Activated CD4-positive, alpha-beta T cell treated with anti-CD3 and anti-CD28 coated beads for 24 hours (primary cell): ENCODE measurements at places on chromosomes 6 and 20.
A peak's percentile ranks its signal among the peaks of the same experiment; 100 is the strongest.

- DNase-seq, result no peak
Measured at GRCh38 chr6:105611606-105612005, 208.7 kb upstream of the PREP start.

- peak; percentile 24 for DNase-seq
Measured at GRCh38 chr6:1917626-1918371, 308.1 kb downstream of the FOXC1 start.

DNA sequence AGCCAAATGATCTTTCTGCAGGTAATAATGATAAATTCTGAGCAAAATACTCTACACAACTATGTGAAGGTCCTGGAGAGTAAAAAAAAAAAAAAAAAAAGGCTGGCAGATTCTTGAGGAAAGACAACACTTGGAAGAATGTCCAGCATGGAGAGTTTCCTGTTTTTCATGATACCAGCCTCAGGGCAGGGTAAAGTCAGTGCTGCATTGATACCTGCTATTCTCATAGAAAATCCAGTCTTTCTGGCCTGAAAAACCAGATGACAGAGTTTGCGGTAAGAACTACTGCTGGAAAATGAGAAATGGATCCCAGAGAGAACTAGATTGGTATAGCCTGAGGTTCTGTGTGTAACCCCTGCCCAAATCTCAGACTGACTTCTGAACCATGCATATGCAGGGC is 89.1 kb downstream of the AFG1L start:
- DNase-seq, result no peak

DNA sequence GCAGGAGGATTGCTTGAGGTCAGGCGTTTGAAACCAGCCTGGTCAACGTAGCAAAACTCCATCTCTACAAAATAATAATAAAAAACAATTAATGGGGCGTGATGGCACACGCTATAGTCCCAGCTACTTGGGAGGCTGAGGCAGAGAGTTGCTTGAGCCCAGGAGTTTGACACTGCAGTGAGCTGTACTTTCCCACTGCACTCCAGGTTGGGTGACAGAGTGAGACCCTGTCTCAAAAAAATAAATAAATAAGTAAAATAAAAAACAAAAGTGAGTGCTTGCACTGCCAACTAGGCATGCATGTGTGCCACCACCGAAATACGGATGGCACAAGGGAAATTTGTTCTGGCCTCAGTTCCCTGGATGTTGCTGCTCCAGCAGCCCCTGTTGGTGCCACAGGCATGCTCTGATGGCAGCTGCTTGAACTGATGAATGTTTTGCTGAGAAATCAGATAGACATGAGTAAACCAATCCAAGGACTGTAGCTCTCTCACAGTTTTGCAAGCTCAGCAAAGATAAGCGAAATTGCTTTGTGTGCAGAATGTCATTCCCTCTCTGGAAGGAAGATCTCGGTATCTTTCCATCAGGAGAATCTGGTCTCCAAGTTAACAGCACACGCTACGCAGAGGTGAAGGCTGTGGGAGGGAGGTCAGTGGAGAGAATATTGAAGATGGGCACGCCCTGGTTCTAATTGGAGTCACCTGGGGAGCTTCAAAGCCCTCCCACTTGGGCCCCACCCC is 188.0 kb upstream of the SLC24A3 start:
- no peak for DNase-seq

GRCh38 chr6:44558832-44559251 is 171.3 kb downstream of the CDC5L start:
- no peak for DNase-seq

- no peak for DNase-seq
Measured at GRCh38 chr6:28311139-28311823, 24.7 kb downstream of the ZSCAN31 start.

DNA sequence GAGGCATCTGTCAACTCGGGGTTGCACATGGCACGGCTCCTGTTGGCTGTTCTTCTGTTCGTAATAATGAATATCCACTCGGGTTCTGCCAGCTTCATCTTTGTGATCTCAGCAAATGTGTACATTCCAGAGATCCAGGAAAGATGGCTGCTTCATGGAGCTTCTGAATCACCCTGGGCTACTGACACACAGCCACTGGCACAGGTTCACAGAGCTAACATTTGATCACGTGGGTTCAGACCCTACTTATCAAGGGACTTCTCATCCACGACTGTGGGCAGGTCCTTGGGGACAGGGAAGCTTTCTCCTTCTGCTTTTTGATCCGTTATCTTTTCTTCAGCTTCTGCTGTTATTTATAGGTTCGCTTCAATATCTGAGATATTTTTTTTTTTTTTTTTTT is 18.1 kb downstream of the PPP1R3G start:
- DNase-seq, result no peak

DNA sequence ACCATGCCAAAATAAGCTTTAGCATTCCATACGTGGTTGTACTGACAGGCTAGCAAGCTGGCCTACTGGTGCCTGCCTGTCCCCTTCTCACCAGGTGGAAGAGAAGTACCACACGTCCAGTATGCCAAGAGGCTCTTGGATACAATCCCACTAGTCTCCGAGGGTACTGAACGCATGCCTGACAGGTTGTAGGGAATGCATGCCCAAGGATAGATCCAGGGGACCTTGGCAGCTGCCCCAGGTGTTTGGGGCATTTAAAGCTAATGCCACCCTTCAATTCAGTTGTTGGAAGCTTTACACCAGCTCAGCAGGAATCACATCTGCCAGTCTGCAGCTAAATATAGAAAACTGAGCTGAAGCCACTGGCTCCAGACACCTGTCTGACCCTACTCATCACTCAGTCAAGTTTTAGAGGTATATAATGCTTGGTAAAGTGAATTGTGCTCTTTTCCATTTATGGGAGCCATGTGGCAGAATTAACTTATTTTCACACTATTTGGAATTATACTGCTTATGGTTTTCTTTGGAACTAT is 4.9 kb downstream of the TUBB2B start:
- DNase-seq, result no peak

- DNase-seq, result no peak
Measured at GRCh38 chr20:47713878-47714450, 71.3 kb downstream of the SULF2 start.

- DNase-seq, result no peak
Measured at GRCh38 chr6:151733680-151734320, 73.7 kb upstream of the ESR1 start.

DNA sequence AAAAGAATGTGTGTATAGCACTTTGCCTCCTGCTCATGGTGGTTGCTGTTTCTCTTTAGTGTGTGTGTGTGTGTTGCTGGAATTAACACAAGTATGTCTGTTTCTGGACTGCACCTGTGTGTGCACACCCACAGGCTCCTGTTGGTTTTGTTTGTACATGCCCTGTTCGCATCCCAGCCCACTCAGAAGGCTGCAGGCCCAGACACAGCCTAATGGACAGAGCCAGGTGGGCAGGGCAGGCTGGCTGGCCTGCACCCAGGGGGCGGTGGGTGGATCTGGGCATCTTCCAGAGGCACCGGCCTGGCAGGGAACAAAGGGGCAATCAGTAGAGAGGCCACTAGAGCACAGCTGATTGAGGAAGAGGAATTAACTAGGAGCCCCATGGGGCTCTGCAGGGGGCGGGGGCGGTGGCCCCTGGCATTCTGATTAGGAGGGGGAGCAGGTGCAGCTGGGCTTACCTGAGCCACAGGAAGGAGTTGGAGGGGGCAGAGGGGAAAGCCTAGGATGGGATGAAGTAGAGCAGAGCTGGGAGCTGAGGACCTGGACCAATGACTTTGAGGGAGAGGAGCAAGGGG is 21.9 kb downstream of the CD40 start:
- DNase-seq, result no peak

- DNase-seq, result no peak
Measured at GRCh38 chr20:37378785-37379598, 33.1 kb downstream of the SRC start.

GRCh38 chr6:61887423-61887822 is 398.6 kb downstream of the KHDRBS2 start:
- DNase-seq, result no peak

- DNase-seq, result no peak
Measured at GRCh38 chr6:22658934-22659333, 89.6 kb downstream of the HDGFL1 start.

DNA sequence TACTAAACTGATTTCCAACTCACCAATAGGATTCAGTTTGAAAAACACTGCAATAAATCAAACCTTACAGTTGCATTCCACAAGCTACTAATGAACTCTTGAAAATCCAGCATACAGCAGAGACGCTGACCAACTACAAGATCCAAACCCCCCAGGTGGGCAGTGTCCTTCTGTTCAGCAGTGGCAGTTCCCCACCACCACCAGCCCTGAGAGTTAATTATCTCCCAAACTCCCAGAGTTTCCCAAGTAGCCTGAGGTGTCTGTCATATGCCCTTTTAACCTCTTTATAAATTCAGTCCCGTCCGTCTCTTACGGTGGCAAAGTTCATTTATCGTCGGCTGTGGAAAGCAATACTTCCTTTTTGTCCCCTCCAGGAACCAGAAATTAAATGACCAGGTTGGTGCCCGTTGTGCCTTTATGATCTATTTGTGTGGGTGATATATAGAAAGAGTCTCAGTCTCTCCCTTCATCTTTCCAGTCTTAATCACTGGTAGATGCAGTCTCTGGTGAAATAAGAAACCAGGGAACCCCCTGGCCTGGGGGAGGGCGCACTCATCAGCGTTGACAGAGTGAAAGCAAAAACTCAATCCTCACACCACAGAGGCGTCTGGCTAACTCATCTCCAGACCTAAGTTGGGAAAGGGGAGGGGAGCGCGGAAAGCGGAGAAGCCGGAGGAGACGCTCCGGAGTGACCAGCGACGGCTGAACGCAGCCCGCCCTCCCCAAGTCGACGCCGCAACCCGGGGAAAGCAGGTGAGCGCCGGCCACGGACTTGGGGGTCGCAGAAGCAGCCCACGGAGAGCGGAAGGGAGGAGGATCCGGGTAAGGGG is 717 bp downstream of the MRPL14 start:
- peak; percentile 65 for DNase-seq

GRCh38 chr6:138229663-138230179 is 11.4 kb upstream of the PBOV1 start:
- no peak for DNase-seq

- DNase-seq, result no peak
Measured at GRCh38 chr6:169859401-169859977, 108.1 kb downstream of the ERMARD start.

- DNase-seq, result no peak
Measured at GRCh38 chr20:61749406-61750075, 316.1 kb downstream of the TAF4 start.

DNA sequence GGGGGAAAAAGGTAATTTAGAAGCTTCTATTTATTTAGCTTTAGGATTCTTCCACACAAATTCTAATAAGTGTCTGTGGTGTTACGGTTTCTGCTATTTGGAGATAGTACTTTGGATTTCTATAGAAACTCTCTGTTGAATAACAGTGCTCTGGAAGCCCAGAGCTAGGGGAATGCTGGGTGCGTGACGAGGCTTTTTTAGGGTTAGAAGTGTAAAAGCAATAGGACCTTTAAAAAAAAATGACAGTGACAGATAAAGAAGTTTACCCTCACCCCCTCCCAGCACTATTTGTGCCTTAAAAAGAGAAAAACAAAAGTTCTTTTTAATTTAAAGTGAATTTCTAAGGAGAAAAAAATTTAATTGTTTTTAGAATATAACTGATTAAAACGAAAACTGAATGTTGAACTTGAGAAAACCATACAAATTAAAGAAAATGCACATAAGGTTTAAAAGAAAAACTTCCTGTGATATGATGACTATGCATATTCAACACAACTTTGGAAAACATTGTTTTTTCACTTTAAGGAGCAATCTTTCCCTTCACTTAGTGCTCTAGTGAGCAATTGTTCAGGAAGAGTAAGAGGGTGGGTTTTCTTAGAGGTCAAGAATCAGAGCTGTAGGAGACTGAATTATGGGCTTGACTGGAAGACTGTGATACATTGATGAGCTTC is 89.6 kb upstream of the RIPOR2 start:
- no peak for DNase-seq

GRCh38 chr6:39068391-39068790 is 19.8 kb downstream of the GLP1R start:
- no peak for DNase-seq

DNA sequence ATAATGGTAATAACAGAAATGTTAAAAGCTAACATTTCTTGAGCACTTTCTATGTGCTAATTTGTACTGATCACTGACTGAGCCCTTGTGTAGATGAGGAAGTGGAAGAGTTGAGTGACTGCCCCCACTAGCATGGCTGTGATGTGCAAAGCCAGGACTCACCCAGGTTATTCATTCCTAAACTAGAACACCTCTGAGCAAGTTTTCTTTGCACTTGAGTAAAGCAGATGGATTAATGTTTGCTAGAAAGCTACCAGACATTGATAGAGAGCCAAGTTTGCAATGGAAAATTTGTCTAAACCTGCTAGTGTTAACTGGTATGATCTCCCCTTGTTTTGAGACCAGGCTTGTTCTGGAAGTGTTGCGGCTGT is 467.4 kb upstream of the PLCB4 start:
- DNase-seq, result no peak

DNA sequence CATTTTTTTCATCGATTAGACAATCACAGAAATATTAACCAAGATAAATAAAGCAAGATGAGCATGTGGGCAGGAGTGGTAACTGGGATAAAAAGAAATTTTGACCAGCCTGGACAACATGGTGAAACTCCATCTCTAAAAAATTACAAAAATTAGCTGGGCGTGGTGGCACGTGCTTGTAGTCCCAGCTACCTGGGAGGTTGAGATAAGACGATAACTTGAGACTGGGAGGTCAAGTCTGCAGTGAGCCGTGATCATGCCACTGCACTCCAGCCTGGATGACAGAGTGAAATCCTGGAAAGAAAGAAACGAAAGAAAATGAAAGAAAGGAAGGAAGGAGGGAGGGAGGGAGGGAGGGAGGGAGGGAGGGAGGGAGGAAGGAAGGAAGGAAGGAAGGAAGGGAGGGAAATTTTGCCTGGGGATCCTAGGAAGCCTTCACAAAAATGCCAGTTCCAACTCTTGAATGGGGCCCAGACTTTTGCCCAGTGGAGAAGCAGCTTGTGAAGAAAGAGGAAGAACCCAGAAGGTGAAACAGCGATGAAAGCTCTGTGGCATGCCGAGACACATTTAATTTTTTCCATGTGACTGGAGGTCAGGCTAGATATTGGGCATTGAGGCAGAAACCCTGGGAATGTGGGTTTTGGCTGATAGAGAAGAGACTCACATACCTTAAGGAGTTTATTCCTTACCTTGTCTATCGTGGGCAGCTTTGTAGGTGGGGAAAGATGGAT is 20.3 kb downstream of the CCDC170 start:
- DNase-seq, result no peak

- DNase-seq, result no peak
Measured at GRCh38 chr6:50716899-50717509, 3.7 kb downstream of the TFAP2D start.
